ENCODE measurements at places on chromosomes 12 and 14.

DNA sequence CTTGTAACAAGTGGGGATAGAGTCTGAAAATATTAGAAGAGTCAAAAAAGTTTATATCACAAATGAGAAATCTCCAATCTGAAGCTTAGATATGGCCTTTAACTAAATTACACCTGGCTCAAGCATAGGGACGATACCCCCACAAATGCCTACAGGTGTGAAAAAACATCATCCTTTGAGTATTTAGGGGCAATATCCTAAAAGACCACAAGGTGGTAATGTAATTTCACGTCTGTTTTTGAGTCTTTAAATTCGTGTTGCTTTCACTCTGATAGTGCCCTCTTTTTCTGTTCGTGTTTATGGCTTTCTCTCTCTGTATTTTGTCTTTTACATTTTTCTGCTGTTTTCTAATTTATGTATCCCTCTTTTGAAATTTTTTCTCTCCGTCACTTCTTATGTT is 84.3 kb downstream of the ETNK1 start:
- DNase-seq: no peak

DNA sequence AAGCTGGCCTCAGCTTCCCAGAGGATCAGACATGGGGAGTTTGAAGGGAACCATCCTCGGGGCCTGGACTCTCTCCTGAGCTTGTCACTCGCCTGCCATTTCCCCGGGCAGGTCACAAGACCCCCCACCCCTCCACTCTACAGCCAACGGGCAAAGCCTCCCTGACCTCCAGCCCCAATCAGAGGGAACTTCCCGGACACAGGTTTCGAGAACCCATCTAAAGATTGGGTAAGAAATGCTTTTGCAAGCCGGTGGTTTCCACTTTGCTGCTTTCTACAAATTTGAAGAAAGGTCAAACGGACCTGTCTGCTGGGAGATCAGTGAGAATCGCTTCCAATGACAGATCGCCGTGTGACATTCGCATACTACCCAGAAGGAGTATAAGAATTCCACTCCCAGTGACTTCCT is 89.6 kb downstream of the SCARB1 start:
- DNase-seq: no peak

- no peak for DNase-seq
Measured at GRCh38 chr12:69701826-69702225, 2.7 kb upstream of the BEST3 start.

DNA sequence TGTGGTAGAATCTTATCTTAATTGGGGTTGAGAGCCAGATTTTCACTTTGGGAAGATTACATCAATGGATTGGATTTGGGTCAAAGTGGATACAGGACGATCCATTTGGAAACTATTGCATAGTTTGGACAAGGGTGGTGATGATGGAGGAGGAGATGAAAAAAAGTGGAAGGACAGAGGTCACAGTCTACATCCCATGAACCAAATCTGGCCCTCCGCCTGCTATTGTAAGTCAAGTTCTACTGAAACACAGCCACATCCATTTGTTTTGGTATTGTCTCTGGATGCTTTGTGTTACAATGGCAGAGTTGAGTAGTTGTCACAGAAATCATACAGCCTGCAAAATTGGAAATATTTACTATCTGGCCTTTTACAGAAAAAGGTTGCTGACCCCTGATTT is 296.8 kb upstream of the NOS1 start:
- DNase-seq: no peak

DNA sequence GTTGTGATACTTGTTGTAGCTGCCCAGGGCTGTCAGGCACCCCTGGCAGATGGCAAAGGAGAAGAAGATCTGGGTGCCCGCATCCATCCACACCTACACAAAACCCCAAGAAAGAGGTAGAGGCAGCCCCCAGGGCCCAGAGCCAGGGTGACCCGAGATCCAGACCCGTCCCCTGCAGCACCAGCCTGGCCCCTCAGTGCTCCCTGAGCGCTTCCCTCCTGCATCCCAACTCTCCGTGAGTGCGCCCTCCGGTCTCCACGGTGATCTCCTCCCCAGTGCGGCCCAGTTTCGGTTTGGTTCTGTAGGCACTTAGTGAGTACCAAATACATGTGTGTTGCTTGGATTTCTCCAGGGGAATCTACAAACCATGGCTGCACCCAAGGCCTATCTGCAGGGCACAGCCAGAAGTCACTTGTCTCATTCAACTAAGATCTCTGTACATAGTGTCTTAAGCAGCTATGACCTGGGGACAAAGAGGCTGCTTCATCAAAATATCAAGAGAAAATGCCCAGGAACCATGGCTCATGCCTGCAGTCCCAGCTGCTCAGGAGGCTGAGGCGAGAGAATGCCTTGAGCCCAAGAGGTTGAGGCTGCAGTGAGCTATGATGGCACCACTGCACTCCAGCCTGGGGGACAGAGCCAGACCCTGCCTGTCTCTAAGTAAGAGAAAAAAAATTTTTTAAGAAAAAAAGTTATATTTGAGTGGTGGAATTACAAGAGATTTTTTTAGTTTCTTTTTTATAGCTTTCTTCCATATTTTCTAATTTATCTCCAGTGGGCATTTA is 15.9 kb downstream of the SLC6A12 start:
- DNase-seq: no peak

- DNase-seq: no peak
Measured at GRCh38 chr12:99609455-99610181, 37.9 kb upstream of the GARIN6 start.
